Activated T-helper 2 cell treated with anti-CD3 and anti-CD28 coated beads, Interferon-gamma antibody, Interleukin-2, Interleukin-4, amounts not matched to agents 10 μg/mL and 5 μg/mL and 100 μg/mL, durations not matched to agents 14 hours and 24 hours and 36 hours (primary cell): ENCODE measurements at places on chromosomes 7 and 10. TPM values are rescaled to one million over a fixed set of nuclear protein-coding genes. Genes with fewer than 3 reads are reported as not detected.

Gene PEX1
- total RNA-seq, result 15.1 TPM in 2 replicates

Gene NODAL
- not detected in 2 replicates for total RNA-seq

Gene ATG9B
- total RNA-seq, result 5.0 and 6.4 TPM in 2 replicates

DNA sequence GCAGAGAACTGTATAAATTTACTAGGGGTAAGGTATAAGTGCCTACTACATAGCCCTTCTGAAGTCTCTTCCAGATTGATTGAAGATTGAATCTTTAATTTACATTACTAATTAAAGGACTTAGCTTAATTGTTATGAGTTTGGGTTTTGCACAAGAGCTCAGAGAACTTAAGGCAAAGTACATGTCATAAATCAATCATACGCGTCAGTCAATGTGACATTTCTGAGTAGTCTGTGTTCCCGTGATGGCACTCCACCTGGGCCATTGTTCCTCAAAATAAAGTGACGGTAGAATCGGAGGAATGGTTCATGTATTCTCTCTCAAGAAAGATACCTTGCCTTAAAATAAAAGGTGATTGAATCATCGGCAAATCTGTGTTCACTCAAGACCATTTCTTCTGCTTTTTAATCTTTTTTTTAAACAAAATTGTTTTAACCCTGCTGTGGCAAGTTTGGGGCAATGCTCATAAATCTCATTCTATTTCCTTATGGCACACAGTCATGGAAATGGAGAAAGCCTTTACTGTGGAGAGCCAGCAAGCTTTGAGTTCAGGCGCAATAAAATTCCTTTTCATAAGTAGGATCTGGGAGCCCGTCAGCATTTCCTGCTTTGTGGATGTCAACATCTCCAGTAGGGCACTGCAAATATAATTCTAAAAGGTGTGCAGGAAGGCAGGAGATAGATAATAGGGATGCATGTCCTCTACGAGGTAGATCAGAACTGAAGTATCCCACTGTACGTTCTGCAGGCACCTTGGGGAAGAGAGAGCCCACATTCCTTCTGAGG, 427.4 kb downstream of the GATA3 start:
- H3K36me3 ChIP-seq, result peaks cover 11% of the 10 kb centered on the region
- no peak overlapping the region for H3K4me3 ChIP-seq
- H3K27me3 ChIP-seq, result peaks cover 3% of the 10 kb centered on the region
- peaks cover 14% of the 10 kb centered on the region for H3K4me1 ChIP-seq
- H3K27ac ChIP-seq, result no peak overlapping the region
- DNase-seq, result no peak

DNA sequence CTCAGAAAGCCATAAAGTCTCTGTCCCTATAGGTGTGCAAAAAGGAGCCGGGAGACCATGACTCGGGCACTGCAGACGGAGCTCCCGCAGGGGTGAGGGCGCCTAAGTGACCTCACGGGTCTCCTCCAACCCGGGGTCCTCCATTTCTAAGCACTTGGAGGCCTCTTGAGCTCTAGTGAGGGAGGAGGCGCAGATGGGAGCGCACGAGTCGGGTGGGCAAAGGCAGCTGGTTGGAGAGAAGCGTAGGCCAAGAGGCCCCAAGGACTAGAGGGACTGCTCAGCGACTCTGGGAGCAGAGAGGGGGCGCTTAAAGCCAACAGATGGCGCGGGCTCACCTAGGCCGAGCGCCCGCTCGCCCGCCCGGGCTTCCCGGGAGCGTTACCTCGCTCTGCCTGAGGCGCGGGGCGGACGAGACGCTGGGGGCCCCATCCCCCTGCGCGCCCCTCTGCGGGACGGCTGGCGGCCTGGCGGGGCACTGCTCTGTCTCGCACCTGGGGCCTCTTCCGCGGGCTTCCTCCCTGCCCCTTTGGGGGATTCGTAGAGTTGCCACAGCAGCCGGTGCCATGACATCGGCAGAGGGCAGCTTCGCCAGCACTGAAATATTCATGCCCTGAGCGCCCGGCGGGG, 523 bp upstream of the CDH23 start:
- H3K27me3 ChIP-seq, result peaks cover 58% of the 10 kb centered on the region
- no peaks in the 10 kb centered on the region for H3K4me1 ChIP-seq
- no peak for DNase-seq
- H3K4me3 ChIP-seq, result no peak overlapping the region
- H3K27ac ChIP-seq, result no peak overlapping the region

- peak overlapping the region; percentile 26 for H3K27ac ChIP-seq
- H3K4me1 ChIP-seq, result peaks cover 66% of the 10 kb centered on the region
- DNase-seq, result no peak
- peaks cover 19% of the 10 kb centered on the region for H3K27me3 ChIP-seq
These were observed 61.1 kb upstream of the IL6 start for GRCh38 chr7:22665923-22666322.

- H3K27me3 ChIP-seq, result no peaks in the 10 kb centered on the region
- no peaks in the 10 kb centered on the region for H3K4me1 ChIP-seq
- H3K4me3 ChIP-seq, result no peak overlapping the region
- no peaks in the 10 kb centered on the region for H3K36me3 ChIP-seq
These were observed 909.7 kb downstream of the DNAJB9 start for GRCh38 chr7:109479388-109479787.

GRCh38 chr10:17147884-17148489, 18.4 kb upstream of the CUBN start:
- H3K27ac ChIP-seq, result no peak overlapping the region
- H3K27me3 ChIP-seq, result peaks cover 1% of the 10 kb centered on the region
- no peak overlapping the region for H3K4me3 ChIP-seq
- H3K4me1 ChIP-seq, result peaks cover 26% of the 10 kb centered on the region
- no peak for DNase-seq

GRCh38 chr7:2996141-2996540, 47.5 kb downstream of the CARD11 start:
- no peaks in the 10 kb centered on the region for H3K4me1 ChIP-seq
- H3K4me3 ChIP-seq, result no peak overlapping the region
- no peak overlapping the region for H3K27ac ChIP-seq
- no peak for DNase-seq

GRCh38 chr7:15707570-15707969, 21.1 kb upstream of the MEOX2 start:
- no peaks in the 10 kb centered on the region for H3K27me3 ChIP-seq
- no peak for DNase-seq
- H3K4me1 ChIP-seq, result peaks cover 4% of the 10 kb centered on the region
- H3K36me3 ChIP-seq, result no peaks in the 10 kb centered on the region
- H3K4me3 ChIP-seq, result no peak overlapping the region

DNA sequence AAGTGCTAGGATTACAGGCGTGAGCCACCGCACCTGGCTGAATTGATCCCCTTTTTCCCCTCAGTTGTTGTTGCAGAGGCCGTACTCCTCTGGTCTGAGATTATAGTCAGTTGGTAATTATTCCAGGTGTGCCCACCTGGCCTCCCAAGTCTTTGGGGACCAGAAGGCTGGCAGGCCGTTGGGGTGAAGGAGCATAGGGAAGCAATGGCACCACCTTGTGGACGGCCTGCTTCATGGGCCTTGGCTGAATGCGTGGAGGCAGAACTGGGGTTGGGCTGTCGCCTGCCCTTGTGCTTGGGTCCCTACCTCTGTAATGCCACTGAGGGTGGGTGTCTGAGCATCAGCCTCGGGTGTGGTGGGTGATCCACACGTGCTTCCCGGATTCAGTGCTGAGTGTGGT, 125.7 kb downstream of the RGS10 start:
- H3K4me1 ChIP-seq, result no peaks in the 10 kb centered on the region
- DNase-seq, result peak; percentile 54
- no peaks in the 10 kb centered on the region for H3K27me3 ChIP-seq
- no peak overlapping the region for H3K4me3 ChIP-seq
- H3K27ac ChIP-seq, result no peak overlapping the region
